ENCODE measurements at places on chromosomes 1 and 21.

DNA sequence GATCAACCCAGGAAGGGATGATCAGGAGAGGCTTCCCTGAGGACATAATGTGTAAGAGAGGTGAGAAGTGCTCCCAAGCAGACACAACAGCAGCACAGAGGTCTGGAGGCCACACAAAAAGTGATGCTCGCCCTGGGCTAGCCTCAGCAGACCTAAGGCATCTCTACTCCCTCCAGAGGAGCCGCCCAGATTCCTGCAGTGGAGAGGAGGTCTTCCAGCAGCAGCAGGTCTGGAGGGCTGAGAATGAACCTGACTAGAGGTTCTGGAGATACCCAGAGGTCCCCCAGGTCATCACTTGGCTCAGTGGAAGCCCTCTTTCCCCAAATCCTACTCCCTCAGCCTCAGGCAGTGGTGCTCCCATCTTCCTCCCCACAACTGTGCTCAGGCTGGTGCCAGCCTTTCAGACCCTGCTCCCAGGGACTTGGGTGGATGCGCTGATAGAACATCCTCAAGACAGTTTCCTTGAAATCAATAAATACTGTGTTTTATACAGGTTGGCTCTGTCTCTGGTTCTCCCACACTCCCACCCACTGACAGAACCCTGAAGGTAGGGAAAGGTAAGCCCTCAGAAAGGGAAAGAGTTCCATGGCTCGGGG is 5.0 kb downstream of the GJB3 start:
- no peak for DNase-seq

GRCh38 chr1:218694636-218695035 is 349.5 kb downstream of the TGFB2 start:
- DNase-seq, result no peak

GRCh38 chr1:199512037-199512710 is 515.3 kb upstream of the NR5A2 start:
- DNase-seq, result no peak

DNA sequence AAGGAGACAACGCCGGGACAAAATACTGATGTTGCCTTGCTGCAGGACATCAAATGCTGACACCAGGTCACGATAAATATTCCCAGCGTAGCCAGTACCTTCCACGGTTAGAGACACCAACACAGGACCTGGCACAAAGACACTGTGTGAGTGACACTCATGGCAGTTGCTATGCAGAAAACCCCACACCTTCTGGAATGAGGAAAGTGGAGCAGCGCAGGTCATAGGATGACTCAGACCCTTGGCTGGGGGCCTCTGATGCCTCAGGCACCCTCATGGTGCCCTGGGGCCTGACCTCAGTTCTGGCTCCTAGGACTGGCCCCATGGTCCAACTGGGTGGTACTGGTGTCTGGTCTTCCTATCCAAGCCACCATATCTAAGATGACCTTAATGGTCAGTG is 7.0 kb downstream of the DCST2 start:
- no peak for DNase-seq

GRCh38 chr1:108703939-108704338 is 8.8 kb upstream of the FNDC7 start:
- no peak for DNase-seq

- DNase-seq, result no peak
These were observed 28.2 kb upstream of the CNTN2 start for GRCh38 chr1:205014783-205015182.

GRCh38 chr1:231073331-231073730 is 33.3 kb upstream of the FAM89A start:
- DNase-seq, result no peak

DNA sequence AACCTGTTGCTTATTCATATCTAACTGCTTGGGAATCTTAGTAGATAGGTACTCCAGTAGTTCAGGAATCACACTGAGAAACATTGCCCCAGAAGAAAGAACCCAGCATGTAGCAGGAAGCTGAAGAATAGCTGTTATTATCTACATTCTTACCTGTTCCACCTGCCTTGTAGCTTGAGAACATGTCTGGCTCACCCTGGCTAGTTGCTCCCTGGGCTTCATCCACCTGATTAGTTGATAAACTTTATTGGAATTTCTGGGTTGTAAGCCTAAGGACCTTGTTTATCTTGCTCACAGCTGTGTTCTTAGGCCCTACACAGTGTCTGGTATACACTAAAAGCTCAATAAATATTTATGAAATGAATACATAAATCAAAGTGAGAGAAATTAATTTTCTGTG is 106.3 kb upstream of the DMRTA2 start:
- no peak for DNase-seq

DNA sequence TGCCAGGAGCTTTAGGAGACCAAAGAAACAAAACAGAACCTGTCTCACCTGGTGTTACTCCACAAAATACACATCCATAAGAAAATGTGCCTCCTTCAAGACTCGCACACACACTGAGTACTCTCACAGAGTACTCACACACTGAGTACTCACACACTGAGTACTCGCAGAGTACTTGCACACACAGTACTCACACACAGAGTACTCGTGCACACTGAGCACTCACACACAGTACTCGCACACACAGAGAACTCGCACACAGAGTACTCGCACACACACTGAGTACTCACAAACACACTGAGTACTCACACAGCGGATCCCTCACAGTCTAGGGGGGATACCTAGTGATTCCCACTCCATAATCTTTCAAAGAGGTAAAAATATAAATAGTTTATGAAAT is 40.3 kb downstream of the PCSK9 start:
- DNase-seq, result no peak

DNA sequence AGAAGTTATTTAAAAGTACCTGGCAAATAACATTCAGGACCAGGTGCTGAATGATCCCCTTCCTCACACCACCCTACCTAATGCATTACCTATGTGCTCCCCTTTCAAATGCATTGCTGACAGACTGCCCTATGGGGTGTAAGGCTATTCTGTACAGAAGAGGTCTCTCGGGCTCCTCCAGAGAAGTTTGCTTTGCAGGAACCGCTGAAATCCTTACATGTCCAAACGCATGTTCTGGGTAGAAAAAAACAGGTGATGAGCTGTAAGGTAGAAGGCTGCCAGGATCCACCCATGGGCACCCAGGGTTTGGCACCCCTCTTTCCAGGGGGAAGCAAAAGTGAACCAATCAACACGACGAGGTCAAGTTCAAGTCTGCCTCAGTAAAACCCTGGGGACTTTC is 58.3 kb upstream of the TARBP1 start:
- DNase-seq, result no peak

DNA sequence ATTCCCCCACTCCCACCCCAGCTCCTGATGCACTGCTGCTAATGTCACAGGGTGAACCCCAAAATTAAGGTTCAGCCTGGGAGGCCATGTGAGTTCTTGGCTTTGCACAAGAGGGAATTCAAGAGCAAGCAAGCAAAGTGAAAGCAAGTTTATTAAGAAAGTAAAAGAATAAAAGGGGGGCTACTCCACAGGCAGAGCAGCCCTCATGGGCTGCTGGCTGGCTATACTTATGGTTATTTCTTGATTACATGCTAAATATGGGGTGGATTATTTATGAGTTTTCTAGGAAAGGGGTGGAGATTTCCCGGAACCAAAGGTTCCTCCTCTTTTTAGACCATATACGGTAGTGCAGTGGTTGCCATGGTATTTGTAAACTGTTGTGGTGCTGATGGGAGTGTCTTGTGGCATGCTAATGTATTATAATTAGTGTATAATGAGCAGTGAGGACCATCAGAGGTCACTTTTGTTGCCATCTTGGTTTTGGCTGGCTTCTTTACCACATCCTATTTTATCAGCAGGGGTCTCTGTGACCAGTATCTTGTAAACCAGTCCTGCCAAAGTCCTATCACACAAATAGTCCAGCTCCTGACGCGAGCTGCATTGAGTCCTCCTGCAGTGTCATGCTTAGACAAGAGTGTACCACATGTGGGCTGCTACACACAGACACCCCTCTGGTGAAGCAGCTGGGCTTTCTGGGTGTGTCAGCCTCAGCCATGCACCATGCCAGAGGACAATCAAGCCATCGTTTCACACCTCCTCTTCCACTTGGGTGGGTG is 46.4 kb upstream of the CSF1 start:
- DNase-seq, result no peak

DNA sequence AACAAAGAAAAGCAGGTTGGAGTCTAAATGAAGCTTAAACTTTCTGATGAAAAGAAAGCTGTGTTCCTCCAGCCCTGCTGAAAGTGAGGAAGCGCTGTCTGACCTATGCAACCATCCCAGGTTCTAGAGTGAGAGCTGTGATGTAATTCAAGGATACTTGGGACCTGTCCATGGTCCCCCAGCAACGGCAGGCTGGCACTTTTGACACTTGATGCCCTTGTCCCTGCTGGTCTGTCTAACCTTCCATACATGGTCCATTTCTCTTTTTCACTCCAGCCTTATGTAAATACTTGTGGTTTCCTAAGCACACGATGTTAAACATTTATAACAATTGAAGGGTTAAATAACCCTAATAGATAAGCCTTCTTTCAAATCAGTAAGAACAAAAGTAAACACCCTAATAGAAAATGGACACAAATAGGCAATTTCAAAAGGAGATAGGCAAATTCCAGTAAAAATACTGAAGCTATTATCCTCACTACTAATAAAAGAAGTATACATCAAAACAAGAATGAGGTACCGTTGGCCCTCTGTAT is 17.7 kb upstream of the KDM4A start:
- DNase-seq, result no peak

- DNase-seq, result no peak
These were observed 24.9 kb downstream of the SYT11 start for GRCh38 chr1:155884031-155884960.

DNA sequence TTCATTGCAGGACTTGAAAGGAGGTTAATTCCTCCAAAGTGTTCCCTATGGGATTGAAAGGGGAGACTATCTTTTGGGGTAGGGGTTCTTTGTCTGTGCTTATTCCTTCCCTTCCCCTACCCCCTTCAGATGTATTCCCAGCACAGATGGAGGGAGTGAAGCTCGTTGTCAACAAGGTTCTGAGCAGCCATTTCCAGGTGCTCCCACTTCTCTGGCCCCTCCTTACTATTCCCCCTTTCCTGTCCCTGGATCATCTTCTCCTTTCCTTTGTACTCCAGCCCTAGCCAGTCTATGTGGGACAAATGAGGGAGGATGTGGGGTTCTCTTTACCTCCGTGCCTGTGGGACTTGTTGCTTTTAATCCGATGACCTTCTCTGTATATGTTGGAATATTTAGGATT is 899 bp downstream of the TOMM40L start:
- no peak for DNase-seq

DNA sequence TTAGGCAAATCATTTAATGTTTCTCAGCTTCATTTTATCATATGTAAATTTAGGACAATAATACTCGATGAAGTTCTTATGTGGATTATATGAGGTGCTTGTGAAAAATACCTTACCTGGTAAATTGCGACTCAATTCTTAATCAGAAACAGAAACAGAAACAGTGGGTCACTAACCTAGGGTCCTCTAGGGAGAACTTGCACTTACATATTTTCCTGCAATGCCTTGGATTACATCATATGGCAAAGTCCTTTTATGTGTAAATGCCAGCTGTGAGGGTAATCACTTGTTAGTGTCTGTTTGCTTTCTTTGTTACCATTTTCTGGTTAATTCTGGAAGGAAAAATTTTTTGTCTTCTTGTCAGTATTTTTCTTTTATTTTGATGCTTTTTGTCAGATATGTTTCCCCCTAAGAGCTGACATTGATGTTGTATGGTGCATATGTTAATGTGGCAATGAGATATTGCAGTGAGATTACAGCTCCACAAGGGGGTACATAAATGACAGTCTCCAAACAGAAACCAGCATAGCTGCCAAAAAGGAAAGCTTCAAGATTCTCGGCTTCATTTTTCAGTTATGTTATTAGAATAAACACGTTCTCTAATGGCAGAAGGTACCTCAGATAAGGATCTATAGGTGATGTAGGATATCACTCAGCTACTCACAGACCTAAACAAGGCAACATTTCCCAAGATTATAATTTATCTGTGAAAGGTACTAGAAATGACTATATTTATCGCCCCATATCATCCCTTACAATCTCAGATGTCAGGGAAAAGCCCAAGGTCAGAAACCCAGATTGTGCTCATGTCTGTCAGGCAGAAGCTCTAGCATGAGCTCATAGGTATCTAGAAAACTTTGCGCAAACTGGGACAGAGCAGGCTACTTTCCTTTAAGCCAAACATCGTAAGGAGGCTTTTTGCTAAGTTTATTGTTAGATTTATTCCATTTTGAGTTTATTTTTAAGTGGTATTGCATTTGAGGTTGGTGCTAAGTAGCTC is 119.9 kb downstream of the FASLG start:
- DNase-seq, result no peak

GRCh38 chr1:147267711-147268110 is 25.2 kb downstream of the CHD1L start:
- no peak for DNase-seq

DNA sequence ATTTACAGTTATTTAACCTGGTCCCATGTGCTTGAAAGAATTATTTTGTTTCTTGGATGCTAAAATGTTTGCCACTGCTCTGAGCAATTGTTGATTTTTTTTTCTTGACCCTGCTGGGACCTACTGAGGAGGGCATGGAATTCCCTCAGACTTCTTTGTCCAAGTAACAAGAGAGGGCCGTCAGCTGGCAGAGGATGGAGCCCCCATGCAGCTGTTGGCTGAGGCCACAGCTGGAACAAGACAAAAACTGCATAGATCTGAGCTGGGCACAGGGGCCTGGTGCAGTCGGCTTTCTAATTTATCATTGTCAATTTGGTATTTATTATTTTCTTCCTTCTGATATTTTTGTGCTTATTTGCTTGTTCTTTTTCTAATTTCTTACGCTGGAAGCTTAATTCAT is 39.6 kb upstream of the ABCG1 start:
- no peak for DNase-seq

- DNase-seq, result no peak
These were observed 22.0 kb downstream of the IVNS1ABP start for GRCh38 chr1:185295091-185295490.

GRCh38 chr1:32334274-32334861 is 1.7 kb downstream of the MARCKSL1 start:
- DNase-seq, result no peak

DNA sequence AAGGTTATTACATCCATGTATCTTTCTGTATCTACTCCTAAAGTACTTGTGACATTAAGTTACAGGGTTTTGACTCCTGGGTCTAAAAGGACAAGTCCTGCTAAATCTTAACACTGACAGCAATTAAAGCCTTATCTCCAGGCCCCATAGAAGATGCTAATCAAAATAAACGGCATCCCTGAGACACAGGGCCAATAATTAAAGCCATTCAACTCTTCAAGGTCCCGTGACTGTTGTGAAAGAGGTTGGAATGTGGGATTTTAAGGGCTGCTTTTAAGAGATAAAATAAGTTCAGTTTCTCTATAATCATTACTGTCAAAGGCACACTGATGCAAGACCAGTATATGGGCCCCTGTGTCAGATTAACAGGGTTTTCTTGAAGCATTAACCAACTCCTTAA is 8.3 kb downstream of the DNAI4 start:
- DNase-seq, result no peak

DNA sequence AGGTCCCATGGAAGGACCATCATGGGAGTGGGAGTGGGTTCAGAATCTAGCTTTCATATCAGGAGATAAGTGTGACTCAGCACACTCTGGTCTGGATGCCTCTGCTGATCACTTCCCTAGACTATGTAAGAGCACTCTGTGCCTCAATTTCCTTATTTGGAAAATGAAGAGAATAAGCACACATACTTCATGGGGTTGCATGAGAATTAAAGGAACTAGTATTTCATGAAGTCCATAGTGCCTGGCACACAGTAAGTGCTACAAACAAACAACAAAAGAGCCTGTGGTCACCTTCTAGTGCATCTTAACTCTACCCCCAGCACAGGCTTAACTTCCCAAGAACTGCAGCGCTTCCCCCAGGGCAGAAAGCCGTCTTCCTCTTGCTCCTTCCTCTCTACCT is 9.6 kb upstream of the IL20 start:
- DNase-seq, result no peak
